ENCODE measurements at places on chromosomes 3 and 15. TPM values are rescaled to one million over a fixed set of nuclear protein-coding genes. Genes with fewer than 3 reads are reported as not detected.

ROPN1B gene
- total RNA-seq = 8.8 TPM

AAGAB gene
- 106 TPM for total RNA-seq

CCNB2 gene
- total RNA-seq = 164 TPM

VPS39 gene
- total RNA-seq = 31.5 TPM

RBSN gene
- total RNA-seq = 17.4 TPM

SLC9C1 gene
- total RNA-seq = not detected

GPR149 gene
- total RNA-seq = not detected

LINGO1 gene
- not detected for total RNA-seq

FBLN2 gene
- total RNA-seq = 0.30 TPM

LAMB2 gene
- total RNA-seq = 229 TPM

DPPA2 gene
- not detected for total RNA-seq

TNFAIP8L3 gene
- 1.3 TPM for total RNA-seq

VEPH1 gene
- total RNA-seq = 54.4 TPM

ARPP21 gene
- not detected for total RNA-seq

PLCH1 gene
- 0.17 TPM for total RNA-seq

UQCRC1 gene
- total RNA-seq = 314 TPM

POPDC2 gene
- total RNA-seq = not detected

GASK1A gene
- 2.6 TPM for total RNA-seq

C3orf22 gene
- not detected for total RNA-seq

ZPLD1 gene
- total RNA-seq = not detected

PLA2G4F gene
- total RNA-seq = not detected

MB21D2 gene
- 28.3 TPM for total RNA-seq

GREM1 gene
- not detected for total RNA-seq

SCAMP5 gene
- total RNA-seq = 1.3 TPM

NECTIN3 gene
- total RNA-seq = 76.6 TPM

ARNT2 gene
- total RNA-seq = 2.2 TPM

IQCB1 gene
- total RNA-seq = 28.5 TPM

DNAH12 gene
- total RNA-seq = 0.47 TPM
